ENCODE measurements at places on chromosomes 13 and 19.

DNA sequence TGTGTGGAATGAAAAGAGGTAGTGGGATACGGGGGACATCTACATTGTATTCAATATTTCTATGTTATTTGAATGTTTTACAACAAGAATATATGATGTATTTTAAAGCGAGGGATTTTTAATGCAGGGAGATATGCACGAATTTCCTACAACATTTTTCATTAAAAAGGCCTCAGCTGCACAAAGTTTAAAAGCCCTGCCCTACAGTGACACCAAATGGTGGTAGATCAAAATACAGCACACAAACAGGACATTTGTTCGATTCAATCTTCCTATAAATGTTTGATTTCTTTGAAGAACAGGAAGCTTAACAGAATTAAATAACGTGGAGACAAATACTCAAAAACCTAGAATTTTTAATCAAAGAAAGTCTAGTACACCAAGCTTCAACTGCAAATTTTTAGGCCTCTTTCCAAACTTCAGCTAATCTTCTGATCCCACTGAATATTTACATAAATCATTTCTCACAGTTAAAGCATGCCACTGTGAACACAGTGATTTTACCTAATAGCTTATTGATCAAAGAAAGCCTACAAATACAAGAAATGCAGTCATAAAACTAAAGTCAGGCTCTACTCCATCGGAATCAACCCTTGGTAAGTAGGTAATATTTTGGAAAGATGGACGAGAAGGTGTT is 257.2 kb downstream of the DIAPH3 start:
- DNase-seq: no peak

DNA sequence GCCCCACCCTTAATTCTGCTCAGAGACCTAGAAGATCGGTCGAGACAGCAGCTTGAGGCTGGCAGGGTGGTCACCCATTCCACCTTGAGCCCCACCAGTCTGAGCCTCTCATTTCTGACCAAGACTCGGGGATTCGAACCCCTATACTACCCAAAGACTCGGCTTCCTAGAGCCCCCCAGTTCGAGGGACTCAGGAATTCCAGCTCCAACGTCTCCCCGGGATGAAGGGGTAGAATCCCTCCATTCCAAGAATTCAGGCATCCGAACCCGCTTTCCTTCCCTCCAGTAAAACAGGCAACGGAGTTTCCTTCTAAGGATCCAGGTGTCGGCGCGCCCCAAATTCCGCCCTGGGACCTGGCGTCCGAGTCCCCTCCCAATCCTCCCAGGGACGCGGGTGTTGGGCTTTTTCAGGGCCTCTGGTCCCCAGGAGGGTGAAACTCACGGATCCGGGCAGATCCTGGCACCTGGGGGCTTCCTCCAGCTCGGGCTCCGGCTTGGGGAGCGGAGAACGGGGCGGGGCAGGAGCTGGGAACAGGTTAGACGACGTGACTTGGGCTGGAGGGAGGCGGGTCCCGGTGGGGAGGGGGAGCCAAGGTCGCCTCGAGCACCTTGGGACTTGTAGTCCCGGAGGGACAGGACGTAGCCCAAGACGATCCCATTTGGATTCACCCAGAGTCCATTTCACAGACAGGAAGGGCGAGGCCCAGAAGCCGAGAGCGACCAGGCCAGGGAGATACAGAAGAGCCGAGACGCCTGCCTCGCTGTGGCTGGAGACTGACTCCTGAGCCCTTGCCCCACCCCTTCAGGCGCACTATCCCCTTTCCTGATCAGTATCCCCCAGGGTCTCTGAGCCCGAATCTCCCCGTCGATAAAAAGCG is at the start of gene PPP1R13L:
Gene PPP1R13L (minus strand): TSS at position 513 of the 878 bp plus-strand sequence. CDS start 6,751 bp downstream, outside the sequence.
- no peak for DNase-seq

GRCh38 chr19:45255611-45256157 is 4.6 kb downstream of the MARK4 start:
- DNase-seq: no peak

DNA sequence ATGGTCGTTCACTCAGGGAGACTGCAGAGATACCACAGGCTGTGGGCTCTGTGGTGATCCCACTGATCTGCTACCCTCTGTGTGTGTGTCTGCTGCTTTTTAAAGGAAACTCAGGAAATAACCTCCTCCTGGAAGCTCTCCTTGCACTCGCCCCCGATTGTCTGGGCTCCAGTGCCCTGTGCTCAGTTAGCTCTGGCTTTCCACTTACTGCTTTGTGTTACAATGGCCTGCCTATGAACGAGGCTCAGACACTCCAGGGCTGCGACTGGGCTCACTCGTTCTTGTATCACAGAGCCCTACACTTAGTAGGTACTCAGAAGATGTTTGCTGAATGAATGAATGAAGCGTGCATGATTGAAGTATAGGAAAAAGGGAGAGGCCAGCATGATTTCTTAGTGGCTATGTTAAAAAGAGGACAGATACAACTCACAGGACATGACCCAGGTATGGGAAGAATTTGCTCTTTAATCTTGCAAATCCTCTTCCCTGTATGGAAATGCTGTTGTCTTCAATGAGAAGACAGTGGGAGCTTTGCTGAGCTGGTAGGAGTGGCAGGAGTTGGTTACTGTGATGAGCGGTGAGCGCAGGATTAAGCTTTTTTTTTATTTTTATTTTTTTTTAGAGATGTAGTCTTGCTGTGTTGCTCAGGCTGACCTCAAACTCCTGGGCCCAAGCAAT is 26.4 kb downstream of the B3GLCT start:
- DNase-seq: no peak

DNA sequence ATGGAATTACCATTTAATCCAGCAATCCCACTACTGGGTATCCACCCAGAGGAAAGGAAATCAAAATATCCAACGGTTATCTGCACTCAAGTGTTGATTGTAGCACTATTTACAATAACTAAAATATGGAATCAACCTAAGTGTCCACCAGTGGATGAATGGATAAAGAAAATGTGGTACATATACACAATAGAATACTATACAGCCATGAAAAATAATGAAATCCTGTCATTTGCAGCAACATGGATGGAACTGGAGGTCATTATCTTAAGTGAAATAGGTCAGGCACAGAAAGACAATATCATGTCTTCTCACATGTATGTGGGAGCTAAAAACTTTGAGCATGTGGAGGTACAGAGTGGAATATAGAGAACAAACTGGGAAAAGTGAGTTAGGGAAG is 92.9 kb upstream of the ARHGEF7 start:
- no peak for DNase-seq

- no peak for DNase-seq
Observed at GRCh38 chr19:17170538-17171297, 44.4 kb upstream of the USE1 start.

- peak; percentile 38 for DNase-seq
Observed at GRCh38 chr19:2848616-2849015, 7.3 kb downstream of the ZNF555 start.

DNA sequence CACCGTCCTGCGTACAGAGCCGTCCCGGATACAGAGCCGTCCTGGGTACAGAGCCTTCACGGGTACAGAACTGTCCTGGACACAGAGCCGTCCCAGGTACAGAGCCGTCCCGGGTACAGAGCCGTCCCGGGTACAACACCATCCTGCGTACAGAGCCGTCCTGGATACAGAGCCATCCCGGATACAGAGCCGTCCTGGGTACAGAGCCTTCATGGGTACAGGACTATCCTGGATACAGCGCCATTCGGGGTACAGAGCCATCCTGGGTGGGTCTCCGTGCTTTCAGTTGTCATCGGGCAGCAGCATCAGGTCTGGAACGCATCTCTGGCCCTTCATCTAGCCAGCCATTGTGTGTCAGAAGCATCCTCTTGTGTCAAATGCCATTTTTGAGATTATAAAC is 222.3 kb upstream of the SOX1 start:
- no peak for DNase-seq

- no peak for DNase-seq
Observed at GRCh38 chr13:101626925-101627555, 174.6 kb downstream of the ITGBL1 start.

GRCh38 chr19:48746738-48747575 is at the start of gene IZUMO1:
TSS of gene IZUMO1 (minus strand) at chr19:48746909. CDS start at chr19:48745859, 1,050 bp downstream.
- DNase-seq: peak; percentile 33
